ENCODE measurements at places on chromosomes 12 and 14.

DNA sequence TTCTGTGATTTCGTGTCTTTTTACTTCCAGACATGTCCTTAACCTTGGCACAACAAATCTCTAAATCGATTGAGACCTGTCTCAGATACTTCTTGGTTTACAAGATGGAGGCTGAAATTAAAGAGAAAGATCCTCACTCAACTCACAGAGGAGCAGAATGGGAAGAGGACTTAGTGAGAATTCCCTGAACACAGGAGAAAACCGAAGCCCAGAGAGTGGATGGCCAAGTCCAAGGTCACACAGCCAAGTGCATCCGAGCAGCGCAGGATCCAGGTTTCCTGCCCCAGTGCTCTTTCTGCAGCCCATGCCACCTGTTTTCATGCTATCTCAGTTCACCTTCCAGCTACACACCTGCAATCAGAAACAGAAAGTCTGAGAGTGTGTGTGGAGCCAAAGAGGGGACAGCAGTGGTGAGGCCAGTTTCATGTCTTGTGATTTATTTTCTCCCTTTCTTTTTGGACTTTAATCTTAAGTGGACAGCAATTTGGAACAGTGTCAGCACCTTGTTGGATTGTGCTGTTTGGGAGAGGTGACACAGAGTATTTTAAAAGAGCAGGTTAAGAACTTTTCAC is 22.9 kb upstream of the TCL1B start:
- no peak for DNase-seq

DNA sequence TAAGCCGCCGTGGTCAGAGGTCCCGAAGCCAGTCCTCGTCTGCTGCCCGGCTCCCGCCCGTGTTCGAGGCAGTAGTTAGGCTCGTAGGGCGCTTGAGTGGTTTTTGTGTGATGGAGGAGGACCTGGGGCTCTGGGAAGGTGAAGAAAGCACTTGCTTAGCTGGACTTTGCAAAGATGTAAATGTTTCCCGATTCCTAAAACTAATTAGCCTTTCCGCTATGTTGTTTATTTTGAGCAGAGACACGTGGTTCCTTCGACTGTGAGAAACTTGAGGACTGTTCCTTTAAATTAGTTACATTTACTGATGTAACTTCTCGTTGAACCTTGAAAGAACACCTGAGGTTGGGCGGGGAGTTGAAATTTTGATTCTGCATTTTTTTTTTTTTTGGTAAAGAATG is 33.9 kb downstream of the MIA2 start:
- DNase-seq: no peak

- DNase-seq: no peak
These were observed 35.4 kb upstream of the NKX2-8 start for GRCh38 chr14:36617824-36618223.

DNA sequence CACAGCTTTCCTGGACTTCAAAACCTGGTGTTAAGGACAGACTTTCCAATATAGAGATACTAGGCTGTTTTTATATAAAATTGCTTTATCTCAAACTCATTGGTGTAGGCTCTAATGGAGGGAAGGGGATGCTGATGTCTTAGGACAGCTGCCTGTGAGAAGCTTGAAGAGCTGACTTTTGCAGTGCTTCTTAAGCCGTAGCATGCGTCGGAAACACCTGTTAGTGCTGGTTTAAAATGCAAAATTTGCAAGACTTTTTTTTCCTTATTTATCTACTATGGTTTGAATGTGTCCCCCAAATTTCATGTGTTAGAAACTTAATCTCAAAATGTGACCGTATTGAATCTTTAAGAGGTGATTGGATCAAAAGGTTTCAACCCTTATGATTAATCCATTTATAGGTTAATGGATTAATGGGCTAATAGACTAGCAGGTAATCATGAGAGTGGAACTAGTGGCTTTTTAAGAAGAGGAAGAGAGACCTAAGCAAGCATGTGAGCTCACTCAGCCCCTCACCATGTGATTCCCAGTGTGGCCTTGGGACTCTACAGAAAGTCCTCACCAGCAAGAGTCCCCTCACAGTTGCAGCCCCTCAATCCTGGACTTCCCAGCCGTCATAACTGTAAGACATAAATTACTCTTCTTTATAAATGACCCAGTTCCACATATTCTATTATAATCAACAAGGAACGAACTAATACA is 60.9 kb upstream of the FUT8 start:
- no peak for DNase-seq

DNA sequence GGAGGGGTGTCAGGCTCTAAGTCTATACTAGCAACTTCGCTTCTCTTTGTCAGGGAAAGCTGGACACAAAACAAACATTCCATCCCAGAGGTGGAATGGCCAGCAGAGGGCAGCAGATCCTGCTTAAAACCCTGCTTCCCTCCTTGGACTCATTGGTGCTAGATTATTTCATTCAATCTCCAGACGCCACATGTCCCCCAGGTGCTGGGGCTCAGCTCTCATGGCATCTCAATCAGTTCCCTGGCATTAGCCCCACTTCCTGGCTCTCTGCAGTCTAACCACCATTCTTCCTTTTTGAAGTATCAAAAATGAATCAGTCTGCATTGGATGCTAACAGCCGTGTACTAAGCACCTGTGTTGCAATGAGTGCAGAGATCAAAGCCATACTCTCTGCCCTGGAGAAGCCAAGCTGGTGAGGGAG is 8.1 kb upstream of the PPP1R1A start:
- peak; percentile 17 for DNase-seq

DNA sequence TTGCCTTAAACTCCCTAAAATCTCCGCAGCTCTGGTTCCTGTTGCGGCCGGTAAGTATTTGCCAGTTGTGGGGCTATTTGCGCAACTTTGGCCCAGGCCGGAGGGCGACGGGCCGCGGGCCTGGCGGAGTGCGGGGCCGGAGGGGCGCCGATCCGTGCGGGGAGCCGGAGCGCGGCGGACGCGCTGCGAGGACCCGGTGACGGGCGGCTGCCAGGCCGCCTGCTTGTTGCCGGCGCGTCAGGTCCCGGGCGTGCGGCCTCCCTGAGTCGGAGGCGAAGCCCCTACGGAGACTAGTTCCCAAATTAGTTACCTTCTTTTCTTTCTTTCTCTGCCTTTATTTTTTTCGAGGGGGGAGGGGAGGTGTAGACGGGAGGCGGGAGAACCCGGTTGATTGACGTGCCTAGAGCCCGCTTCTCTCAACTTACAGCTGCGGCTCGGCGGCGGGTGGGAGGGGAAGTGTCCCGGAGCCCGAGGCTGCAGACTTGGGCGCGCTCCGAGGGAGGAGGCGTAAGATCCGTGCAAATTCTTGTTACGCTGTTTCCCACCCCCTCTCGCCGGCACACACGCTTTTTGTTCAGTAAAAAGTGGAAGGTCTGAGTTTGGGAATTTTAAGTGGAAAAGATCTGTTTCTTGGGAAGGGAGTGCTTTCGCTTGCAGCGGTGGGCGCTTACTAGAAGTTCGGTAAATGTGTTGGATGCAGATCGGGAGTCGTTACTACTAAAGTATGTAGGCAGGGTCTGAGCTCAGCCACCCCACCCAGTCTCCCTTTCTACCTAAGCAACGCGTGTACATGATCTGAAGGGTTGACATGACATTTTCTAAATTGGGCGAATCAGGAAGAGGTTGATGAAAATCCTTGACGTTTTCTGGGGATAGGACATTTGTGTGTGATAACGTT is 576 bp downstream of the ZBTB1 start:
- peak; percentile 70 for DNase-seq

- DNase-seq: no peak
These were observed 14.8 kb downstream of the LDHB start for GRCh38 chr12:21642707-21643389.

GRCh38 chr12:132432721-132433577 is 57.0 kb upstream of the FBRSL1 start:
- no peak for DNase-seq

DNA sequence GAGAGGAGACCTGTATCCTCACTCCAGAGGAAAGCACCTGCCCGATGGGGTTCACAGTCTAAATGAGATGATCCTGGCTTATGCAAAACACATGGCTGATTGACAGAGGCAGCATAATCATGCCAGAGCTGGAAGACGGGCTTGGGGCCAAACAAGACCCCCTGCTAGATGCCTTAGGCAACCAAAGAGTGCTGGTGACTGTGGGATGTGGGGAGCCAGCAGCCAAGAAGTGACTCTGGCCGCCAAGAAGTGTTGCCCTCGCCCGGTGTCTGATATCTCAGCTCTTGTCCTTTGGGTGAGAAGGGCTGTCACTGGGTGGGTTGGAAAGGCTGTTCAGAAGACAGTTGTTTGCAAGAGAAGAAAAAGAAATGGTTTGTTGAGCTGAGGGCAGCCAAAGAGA is 56.7 kb downstream of the PLEKHG3 start:
- no peak for DNase-seq

DNA sequence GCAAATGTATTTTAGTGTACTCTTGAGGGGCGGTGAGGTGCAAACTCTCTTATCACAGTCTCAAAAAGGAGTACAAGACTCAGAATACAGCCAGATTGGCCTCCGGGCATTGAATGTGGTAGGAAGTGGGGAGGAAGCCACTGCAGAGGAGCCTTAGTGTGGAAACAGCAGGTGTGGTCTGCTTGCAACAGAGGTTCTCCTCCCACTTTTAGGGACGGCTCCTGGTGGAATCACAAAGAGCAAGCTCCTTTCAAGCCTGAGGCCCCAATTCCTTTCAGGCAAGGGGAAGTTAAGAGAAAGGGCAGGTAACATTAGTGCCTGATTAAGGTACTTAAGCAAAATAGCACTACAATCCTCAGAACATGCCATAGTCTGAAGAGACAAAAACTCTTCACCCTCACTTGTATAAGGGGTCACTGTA is 23.7 kb upstream of the SLC2A3 start:
- no peak for DNase-seq

DNA sequence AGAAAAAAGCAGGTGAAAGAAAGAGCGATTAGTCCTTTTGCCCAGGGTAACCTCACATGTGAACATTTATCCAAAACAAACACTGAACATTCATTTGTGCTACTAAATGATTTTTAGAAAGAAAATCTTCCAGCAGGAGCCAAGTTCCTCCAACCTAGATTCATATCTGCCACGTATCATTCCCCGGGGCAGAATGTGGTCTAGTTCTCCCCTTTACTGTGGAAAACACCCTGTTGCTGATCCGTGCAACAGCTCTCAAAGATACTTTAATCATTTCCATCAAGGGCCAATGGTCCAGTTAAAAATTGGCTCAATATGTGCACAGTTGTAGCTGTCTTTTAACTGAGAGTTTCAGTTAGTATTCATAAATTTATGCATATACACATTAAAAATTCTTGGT is 479.1 kb downstream of the ATP23 start:
- no peak for DNase-seq

DNA sequence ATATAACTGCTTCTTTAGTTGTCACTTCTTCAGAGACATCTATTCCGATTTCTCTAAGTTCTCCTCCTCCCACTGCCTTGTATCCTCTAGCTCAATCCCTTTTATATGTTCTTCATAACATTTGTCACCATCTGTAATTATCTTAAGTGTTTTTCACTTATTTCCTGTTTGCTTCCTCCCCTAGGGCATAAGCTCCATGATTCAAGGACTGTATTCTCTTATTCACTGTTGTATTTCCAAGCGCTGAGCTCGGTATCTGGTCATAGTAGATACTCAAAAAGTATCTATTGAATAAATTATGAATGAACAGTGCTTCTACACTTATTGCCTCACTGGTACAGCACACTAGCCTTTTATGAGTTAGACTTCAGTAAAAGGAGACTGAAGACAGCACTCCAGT is 109.0 kb upstream of the TMPO start:
- DNase-seq: no peak

DNA sequence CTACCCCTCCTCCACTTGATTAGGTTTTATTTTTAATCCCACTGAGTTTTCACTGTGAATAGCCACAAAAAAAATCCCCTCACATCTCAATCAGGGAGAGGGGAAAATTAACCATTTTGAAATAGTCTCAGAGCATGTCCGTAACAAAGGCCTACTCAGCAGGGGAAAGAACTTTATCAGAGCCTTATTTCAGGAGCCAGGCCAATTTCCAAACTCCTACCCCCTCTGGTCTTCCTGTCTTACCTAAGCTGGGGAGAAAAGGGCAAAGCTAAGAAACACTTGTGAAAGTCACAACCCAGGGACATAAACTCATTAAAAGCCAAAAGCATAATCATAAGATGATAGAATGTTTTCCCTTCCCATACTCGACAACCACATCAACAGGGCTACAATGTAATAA is 260.3 kb upstream of the DIO3 start:
- DNase-seq: no peak

DNA sequence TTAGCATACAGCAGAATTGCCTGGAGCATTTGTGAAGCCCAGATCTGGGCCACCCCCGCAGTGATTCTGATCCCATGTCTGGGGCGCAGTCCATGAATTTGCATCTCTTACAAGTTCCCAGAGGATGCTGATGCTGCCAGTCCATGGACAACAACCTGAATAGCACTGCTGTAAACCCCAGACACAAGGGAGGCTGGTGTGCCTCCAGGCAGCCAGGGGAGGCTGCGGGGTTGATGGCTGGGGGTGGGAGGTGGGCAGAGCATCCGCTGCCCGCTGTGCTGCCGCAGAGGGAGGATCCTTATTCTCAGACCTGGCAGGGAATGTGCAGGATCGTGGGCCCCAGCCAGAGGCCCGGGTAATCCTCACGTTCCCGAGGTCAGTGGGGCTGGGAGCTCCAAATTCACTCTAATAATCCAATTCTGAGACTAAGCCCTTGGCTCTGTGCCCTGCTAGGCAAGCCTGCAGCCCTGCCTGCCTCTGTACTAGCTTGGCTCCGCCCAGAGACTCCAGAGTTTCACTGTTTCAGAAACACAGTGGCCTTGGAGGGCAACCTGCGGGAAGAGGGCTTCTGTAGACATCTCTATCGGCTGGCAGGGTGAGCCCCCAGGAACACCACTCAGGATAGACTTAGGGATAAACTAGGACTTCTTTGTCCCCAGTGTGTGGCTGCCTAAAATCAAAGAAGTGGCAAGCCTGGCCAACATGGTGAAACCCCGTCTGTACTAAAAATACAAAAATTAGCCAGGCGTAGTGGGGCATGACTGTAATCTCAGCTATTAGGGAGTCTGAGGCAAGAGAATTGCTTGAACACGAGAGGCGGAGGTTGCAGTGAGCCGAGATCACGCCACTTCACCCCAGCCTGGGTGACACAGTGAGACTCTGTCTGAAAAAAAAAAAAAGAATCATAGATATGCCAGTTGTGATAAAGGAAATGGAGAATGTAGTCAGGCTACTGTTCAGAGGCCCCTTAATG is 17.8 kb upstream of the MLEC start:
- no peak for DNase-seq

DNA sequence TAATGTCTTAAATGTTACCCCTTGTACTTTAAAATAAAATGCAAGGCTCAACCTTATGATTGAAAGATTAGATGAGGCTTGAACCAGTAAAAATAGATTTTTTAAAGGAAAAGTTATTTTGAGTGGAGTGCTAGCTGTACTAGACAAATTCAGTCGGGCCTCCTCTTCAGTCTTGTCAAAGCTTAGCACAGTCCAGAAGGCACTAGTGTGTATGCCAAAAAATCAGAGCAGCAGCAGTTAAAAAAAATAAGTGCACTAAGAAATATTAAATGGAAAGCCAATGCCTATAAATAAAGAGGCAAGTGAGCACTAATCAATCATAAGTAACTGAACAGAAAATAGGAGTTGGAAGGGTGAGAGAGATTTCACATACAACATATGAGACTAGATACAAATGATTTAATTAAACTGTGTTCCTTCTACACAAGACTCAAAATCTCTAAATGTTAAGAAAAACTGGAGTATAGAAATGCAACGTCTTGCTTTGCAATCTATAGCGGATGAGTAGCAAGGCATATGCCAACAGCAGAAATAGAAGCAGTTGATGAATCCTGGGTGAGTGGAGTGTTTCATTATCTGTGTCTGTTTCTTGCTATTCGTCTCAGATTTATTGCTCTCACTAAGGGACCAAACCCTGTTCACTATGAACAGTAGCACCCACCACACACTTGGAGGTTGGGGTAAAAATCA is 172.1 kb downstream of the ETNK1 start:
- DNase-seq: no peak

GRCh38 chr14:39991041-39991440 is 558.8 kb upstream of the FBXO33 start:
- no peak for DNase-seq
